Suppressor macrophage treated with lipopolysaccharide for 1 hour (primary cell): ENCODE measurements at places on chromosomes 13 and 19.

GRCh38 chr19:11268783-11269267 is 6.5 kb upstream of the DOCK6 start:
- DNase-seq: no peak

DNA sequence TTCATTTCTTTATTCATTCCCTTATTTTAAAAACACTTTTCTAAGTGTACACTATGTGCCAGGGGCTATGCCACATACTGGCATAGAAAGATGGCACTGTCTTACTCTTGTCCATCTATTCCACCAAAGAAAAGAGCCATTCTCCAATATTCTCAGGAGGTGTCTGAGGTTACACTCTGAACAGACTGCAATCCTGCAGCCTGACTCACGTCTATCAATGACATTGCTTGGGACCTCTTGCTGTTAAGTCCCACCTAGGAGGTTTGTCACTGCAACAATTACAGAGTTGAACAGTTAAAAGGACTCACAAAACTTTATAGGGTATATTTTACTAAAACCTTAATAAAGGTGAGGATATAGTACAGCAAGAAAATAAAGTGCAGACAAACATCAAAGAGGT is 512.9 kb upstream of the HTR2A start:
- DNase-seq: no peak

- DNase-seq: no peak
These were observed 315.3 kb downstream of the EFNB2 start for GRCh38 chr13:106220211-106220610.

DNA sequence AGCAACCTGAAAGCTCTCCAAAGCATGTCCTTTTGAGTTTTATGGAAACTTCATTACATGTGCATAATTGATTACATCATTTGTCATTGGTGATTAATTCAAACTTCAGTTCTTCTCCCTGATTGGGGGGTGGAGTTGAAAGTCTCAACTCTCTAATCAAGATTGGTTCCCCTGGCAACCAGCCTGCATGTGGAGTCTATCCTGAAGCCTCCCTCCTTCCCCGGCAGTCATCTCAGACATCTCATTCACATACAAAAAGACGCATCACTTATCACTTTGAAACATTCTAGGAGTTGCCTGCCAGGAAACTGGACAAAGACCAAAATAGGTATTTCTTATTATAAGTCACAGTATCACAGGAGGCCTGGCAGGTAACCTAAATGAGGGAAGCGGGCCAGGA is 50.5 kb downstream of the TEX26 start:
- no peak for DNase-seq

DNA sequence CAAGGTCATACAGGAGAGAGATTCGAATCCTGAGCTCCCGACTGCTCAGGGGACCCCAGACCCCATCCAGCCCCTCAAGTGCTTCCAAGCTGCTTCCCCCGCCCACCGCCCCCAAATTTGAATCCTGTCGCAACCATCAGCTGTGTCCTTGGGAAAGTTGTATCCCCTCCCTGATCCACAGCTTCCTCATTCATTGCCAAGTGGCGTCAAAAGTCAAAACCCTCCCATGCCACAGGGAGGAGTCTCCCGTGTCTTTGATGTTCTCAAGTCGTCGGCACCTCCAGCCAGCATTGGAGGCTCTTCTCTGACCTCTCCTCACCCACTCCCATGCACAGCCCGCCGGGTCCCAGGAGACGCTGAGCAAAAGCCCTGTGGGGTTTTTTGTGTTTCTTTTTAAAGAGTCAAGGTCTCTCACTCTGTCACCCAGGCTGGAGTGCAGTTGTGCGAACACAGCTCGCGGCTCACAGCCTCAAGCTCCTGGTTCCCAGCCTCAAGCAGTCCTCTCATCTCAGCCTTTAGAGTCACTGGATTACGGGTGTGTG is 2.8 kb upstream of the IFI30 start:
- DNase-seq: peak; percentile 85

DNA sequence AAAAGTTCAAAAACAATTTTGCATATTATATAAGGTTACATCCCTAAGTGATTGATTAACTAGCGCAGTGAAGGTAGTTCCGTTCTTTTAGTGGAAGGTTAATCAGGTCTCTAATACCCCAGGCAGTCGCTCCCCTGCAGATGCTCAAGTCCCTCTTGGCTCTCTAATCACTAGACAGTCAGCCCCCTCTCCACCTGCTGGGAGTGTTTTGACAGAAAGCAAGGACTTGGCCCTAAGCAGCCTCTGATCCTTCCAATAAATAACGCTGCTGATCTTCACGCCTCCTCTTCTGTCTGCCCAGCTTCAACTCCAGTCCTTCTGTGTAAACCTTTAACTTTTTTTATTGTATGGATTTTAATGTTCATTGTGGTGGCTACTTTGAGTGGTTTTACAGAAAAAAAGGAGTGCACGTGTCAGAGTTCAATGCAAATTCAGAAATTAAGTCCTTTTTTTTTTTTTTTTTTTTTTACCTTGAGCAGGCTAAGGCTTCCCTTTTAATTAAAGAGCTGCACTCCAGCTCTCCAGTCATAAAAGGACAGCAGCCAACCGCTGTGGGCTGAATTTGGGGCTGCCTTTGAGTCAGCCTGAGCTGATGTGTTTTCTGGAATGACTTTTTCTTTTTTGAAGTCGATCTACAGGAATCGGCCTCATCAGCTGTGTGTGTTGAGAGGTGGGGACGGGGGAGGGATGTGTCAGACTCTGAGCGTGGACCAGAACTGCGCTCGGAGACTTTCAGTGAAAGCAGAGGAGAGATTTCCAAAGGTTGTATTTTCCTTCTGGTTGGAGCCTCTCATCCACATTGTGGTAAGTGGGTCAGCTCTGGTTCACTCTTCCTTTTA is 33.8 kb upstream of the MYO16 start:
- DNase-seq: no peak

DNA sequence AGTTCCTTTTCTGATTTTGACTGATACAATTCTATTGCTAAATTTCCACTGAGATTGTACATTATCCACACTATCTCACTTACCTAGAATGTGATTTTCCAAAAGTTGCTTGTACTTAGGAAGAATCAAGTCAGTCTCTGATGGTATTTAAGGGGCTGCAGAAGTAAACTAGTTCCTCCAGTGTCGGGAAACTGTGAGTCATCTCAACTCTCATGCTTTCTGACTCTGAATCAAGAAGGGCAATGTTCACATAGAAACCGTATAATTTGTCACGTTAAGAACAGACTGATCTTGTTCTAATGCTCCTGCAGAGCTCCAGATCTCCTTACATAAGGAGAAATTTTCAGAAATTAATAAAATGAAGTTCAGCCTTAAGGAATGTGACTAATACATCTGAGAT is 369.3 kb downstream of the KLF5 start:
- no peak for DNase-seq

GRCh38 chr13:101880581-101880980 is 428.1 kb downstream of the ITGBL1 start:
- DNase-seq: no peak

GRCh38 chr13:86464193-86464592 is 665.0 kb upstream of the SLITRK6 start:
- DNase-seq: no peak

DNA sequence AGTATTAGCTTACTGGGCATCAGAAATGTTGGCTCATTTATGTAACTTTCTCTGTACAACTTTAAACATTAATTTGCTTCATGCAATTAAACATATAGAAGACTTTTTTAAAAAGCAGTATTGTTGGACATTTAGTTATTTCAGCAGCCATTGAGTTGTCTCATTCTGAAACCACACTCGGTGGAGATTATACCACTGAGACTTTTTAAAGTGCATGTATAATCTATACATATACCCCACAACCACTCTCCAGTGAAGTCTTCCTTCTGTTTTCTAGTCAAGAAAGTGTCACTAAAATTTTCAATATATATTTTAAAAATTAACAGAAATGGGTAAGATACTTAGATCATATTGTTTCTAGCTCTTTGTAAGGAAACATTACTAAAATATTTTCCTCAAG is 15.5 kb downstream of the SETDB2 start:
- no peak for DNase-seq

DNA sequence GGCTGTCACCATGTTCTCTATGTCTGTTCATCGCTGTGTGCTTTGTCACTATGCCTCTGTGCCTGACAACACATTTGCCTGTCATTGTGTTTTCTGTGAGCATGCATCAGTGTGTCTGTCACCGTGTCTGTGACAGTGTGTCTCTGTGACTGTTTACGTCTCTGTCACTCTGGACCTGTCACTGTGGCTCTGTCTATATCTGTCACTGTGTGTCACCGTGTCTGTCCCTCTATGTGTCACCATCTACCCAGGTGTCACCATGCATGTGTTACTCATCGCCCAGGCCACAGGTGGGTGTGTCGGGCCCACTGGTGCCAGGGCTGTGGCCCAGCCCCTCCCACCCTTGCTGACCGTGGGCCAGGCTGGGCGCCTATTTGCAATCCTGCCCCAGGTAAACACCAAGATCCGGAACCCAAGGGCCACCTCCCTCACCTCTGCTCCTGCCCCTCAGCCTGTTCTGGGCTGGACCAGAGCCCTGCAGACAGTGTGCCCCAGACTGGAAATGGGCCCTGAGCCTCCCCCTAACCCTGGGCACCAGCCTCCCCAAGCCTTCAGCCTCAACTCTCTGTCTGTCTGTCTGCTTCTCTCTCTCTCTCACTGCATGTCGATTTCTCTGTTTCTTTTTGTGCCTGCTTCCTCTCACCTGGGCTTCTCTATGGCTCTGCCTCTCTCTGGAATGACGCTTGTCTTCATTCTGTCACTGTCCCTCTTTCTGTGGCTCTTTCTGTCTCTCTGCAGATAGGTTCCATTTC is 7.7 kb downstream of the IRF2BP1 start:
- DNase-seq: no peak

DNA sequence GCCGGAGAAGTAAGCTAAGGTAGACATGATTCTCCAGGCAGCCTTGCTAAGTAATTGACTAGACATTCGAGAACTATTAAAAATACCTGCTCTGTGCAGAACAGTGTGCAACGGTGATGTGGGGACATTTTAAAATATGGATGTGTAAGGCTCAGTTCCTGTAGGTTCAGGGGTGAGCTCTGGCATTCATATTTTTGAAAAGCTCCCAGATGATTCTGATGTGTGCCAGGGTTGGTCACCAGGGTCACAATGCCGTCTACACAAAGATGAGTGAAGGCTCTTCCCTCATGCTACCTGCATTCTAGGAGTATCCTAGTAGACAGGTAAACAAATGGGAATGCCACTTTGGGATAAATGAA is 702 bp upstream of the EPSTI1 start:
- no peak for DNase-seq

- no peak for DNase-seq
These were observed 44.8 kb upstream of the OLFM4 start for GRCh38 chr13:52983836-52984235.

GRCh38 chr19:18306888-18307260 is 16.0 kb downstream of the LSM4 start:
- DNase-seq: no peak

- peak; percentile 25 for DNase-seq
These were observed 24.7 kb downstream of the CILP2 start for GRCh38 chr19:19562665-19563347.

GRCh38 chr19:11538232-11539036 is at the start of gene CNN1:
Gene CNN1 (plus strand): TSS chr19:11538851. CDS start chr19:11538928, 77 bp downstream.
- DNase-seq: no peak

DNA sequence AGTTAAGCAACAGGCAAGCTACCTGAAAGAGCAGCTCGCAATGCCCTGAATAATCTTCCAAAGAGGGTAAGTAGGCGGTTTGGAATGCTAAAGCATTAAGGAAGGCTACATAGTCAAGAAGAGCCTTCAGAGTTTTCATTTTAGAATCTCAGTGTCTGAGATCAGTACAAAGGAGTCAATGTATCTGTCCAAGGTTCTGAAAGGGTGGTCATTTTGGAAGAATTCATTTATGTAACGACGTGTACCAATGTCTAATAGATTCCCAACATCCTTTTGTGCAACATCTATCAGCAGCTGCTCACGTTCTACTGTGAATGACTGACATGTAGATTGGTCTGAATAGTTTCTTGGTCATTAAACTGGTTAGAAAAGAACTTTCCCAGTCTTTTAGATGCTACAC is 15.2 kb downstream of the ZNF665 start:
- DNase-seq: no peak

DNA sequence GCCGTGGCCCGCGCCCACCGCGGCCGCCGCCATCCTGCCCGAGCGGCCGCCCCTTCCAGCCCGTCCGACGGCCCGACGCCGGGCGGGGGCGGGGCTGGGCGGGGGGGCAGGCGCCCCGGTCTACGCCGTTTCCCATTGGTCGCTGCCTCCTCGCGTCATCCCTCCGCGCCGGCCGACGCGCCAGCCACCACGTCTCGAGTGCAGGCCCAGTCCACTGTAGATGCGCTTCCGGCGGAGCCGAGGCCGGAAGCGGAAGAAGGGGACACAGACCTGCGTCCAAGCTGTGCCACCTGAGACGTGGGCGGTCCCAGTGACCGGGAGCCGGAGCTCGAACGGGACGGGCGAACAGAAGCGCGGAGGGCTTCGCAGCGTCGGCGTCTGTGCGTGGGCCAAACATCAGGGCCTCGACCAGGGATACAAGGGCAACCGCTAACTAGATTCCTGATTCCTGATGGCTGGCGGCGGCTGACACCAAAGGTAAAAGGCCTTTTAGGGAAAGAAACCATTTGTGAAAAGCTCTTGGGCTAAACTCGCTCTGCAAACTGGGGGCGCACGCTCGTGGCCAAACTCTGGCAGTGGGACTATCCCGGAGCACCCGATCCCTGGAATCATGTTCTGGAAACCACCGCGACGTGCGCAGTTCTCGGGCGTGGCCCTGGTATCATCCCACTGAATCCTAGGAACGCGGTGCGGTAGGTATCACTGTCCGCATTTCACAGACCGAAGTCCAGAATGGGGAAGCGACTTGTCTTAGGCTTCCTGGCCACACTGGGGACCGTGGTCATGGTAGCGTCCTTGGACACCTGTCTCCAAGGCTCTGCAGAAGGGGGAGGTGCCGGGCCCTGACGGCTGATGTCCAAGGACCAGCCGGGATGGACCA is at the start of gene SLC35E1:
TSS of gene SLC35E1 (minus strand) at position 84 of the 880 bp plus-strand sequence. CDS start at position 33, 51 bp downstream.
- peak; percentile 97 for DNase-seq

- DNase-seq: no peak
These were observed 85.8 kb downstream of the RAB20 start for GRCh38 chr13:110475550-110476219.

DNA sequence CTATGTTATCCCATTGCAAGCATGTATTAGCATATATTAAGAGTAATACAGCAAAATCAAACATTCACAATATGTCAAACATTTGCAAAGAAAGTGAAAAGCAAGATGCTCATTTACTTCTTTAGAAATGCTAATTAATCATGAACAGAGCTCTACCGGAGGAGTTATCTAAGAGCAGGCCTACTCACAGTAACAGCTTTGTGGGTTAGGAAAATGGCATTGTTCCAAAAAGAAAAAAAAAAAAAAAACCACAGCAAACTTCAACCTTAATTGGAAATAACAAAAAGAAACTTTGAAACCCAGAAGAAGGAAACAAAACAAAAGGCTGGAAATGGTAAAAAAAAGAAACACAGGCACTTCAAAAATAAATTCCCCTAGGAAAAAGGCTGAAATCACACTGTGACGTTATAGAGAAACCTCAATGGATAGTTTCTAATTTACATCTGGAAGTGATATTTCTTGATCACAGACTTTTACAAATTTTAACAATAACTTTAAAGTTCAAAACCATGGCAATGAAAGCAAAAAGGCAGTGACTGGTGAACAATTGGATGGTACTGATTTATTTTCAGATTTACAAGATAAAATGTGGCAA is 1236.8 kb upstream of the SPRY2 start:
- DNase-seq: no peak
